WTC11 (cell line): ENCODE measurements at places on chromosomes 12 and 14. TPM values are rescaled to one million over a fixed set of nuclear protein-coding genes. Genes with fewer than 3 reads are reported as not detected.

GRCh38 chr14:78242086-78242485 lies 71.9 kb downstream of the NRXN3 start:
- no peak overlapping the region for H3K27ac ChIP-seq
- no peak for DNase-seq
- no peaks in the 10 kb centered on the region for H3K27me3 ChIP-seq
- H3K4me3 ChIP-seq = no peak overlapping the region

GRCh38 chr12:119649202-119649808 lies 18.6 kb upstream of the PRKAB1 start:
- peaks cover 4% of the 10 kb centered on the region; the same call in 1 of the 2 replicates for H3K27me3 ChIP-seq
- no peak overlapping the region for H3K27ac ChIP-seq
- H3K4me1 ChIP-seq = no peaks in the 10 kb centered on the region
- DNase-seq = no peak
- H3K4me3 ChIP-seq = no peak overlapping the region

DNA sequence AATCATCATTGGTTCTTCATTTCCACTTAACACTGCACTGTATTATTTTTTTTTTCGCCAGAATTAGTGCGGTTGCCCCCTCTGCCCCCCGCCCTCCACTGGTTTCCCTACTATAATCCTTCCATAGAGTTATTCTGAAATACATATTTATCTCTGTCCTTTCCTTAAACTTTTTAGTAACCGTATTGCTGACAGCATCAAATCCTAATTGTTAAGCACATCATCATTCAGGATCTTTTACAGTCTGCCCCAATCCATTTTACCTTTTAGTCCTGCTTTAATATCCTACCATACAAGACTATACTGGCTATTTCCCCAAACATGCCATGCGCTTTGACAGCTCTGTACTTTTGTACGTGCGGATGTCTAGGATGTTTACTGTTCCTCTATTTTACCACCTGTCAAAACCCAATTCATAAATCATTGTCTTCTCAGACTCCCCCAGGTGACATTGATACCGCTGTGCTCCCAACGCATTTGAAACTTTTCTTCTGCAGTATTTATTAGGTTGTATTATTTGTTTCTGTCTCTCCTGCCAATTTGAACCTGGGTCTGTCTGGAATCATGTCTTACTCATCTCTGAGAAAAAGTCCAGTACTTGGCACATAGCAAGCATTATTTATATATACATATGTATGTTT lies 1.0 kb downstream of the FGFR1OP2 start:
- no peaks in the 10 kb centered on the region for H3K27me3 ChIP-seq
- H3K4me3 ChIP-seq = peak overlapping the region; percentile 98
- DNase-seq = no peak
- H3K27ac ChIP-seq = peak overlapping the region; percentile 98

PRH1 gene
- total RNA-seq = 6.7 to 15.1 TPM (median 8.1 TPM) in 3 replicates

TAS2R20 gene
- 0.73 to 0.81 TPM (median 0.73 TPM) in 3 replicates for total RNA-seq

DNA sequence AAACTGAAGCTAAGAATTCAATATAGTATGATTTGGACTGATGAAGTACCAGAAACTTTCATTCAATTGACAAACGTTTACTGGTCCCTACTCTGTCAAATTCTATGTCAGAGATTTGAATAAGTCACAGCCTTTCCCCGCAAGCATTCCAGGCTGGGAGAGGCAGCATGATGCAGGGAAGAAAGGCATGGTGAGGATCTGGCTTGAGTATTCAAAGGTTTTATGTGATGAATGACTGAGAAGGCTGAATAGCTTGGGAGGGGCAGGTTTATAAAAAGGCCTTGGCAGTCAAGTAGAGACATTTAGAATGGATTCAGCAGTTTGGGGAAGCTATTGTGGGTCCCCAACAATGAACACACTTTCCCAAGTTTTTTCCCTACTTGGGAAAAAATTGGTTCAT lies 431.8 kb downstream of the DPF3 start:
- H3K4me3 ChIP-seq = no peak overlapping the region
- H3K27me3 ChIP-seq = no peaks in the 10 kb centered on the region; the same call in 1 of the 2 replicates
- peaks cover 15% of the 10 kb centered on the region for H3K36me3 ChIP-seq
- DNase-seq = no peak

TEX52 gene
- not detected in 3 replicates for total RNA-seq

- DNase-seq = no peak
- no peak overlapping the region for H3K27ac ChIP-seq
- no peaks in the 10 kb centered on the region for H3K4me1 ChIP-seq
- H3K36me3 ChIP-seq = peaks cover 44% of the 10 kb centered on the region
- H3K4me3 ChIP-seq = no peak overlapping the region
Observed at GRCh38 chr12:68727776-68728175, 18.2 kb upstream of the SLC35E3 start.

LIN7A gene
- 8.3 to 8.6 TPM (median 8.5 TPM) in 3 replicates for total RNA-seq

DNA sequence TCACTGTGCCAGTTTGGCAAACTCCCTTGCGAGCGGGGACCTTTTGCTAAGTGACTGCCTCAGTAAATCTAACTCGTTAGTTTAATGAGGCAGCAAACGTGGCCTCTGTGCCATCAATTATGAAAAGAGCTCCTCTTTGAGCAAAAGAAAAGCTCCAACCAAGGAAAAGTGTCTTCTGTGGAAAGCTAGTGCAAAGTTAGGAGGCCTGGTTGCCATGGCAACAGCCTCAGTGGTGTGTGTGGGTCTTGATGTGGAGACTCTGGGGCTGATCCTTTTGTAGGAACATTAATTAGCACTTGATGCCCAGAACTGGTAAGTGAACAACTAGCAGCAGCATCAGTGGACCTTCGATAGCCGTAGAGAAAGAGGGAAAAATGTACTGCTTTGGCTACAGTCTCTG lies 145.7 kb downstream of the CHST11 start:
- H3K27me3 ChIP-seq = no peaks in the 10 kb centered on the region
- peaks cover 45% of the 10 kb centered on the region for H3K4me1 ChIP-seq
- no peaks in the 10 kb centered on the region for H3K36me3 ChIP-seq
- H3K4me3 ChIP-seq = no peak overlapping the region

- H3K27ac ChIP-seq = no peak overlapping the region
- H3K27me3 ChIP-seq = no peaks in the 10 kb centered on the region
- DNase-seq = no peak
Observed at GRCh38 chr14:55546212-55546874, 33.7 kb upstream of the KTN1 start.

GRCh38 chr14:54329082-54329695 lies 67.6 kb upstream of the CDKN3 start:
- no peak overlapping the region for H3K4me3 ChIP-seq
- no peaks in the 10 kb centered on the region for H3K27me3 ChIP-seq
- H3K36me3 ChIP-seq = no peaks in the 10 kb centered on the region
- peaks cover 3% of the 10 kb centered on the region for H3K4me1 ChIP-seq

ZDHHC22 gene
- total RNA-seq = 38.6 to 47.7 TPM (median 39.3 TPM) in 3 replicates

GRCh38 chr14:30620178-30620577 lies 1.9 kb upstream of the SCFD1 start:
- H3K27me3 ChIP-seq = no peaks in the 10 kb centered on the region
- H3K36me3 ChIP-seq = peaks cover 19% of the 10 kb centered on the region
- no peak for DNase-seq
- H3K4me3 ChIP-seq = no peak overlapping the region

DNA sequence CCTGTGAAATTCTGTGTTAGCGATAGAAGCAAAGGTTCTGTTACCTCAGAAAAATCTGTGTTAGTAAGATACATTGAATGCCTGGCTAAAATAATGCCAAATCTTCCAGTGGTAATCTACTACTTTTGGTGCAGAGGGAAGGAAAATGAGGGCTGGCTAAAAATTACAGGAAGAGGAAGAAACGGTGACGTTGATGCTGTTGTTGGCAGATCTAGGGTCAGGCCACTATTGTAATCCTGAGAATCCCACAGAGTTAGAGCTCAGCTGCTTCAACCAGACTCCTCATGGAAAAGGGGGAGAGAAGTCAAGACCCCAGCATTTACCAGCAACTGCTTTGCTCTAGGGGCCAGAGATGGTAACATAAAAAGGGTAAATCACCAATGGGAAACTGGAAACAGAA lies 145.1 kb downstream of the PPM1H start:
- no peaks in the 10 kb centered on the region for H3K27me3 ChIP-seq
- 0 out of 2 replicates have a peak overlapping the region, but pooled peaks have one; percentile 13 for H3K27ac ChIP-seq
- H3K4me3 ChIP-seq = no peak overlapping the region
- no peak for DNase-seq
- H3K4me1 ChIP-seq = peaks cover 51% of the 10 kb centered on the region
- H3K36me3 ChIP-seq = peaks cover 9% of the 10 kb centered on the region; the same call in 1 of the 2 replicates

DNA sequence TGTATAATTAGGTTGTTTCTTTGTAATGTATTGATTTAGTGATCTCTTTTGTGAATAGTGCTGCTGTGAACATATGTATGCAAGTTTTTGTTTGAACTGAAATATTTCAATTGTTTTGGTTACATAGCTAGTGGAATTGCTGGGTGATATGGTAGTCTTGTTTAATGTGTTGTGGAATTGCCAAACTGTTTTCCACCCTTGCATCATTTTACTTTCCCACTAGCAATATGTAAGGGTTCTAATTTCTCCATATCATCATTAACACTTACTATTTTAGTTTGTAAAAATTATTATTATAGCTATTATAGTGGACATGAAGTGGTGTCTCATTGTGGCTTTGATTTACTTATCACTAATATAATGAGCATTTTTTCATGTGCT lies 5.9 kb downstream of the G2E3 start:
- H3K27ac ChIP-seq = no peak overlapping the region
- no peaks in the 10 kb centered on the region for H3K27me3 ChIP-seq
- no peak for DNase-seq
- peaks cover 27% of the 10 kb centered on the region for H3K36me3 ChIP-seq
- peaks cover 65% of the 10 kb centered on the region for H3K4me1 ChIP-seq

DNA sequence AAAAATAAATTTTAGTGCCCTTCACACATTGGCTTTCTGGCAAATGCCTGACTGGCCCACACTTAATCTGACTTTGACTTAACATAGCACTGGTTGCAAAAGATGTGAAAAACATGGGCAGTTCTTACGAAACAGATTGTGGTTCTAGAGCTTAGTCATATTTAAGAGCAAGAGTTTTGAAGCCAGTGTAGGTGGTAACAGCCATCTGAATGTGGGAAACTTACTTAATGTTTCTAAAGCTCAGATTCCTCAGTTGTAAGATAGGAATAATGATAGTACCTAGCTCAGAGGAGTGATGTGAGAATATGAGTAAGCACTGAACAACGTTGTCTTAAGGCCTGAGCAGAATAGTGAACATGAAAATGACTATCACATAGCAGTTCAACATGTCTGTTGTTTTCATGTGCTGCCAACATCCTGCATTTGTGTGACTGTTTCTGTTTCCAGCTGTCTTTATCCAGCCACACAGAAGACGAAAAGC lies 262.7 kb downstream of the SYT1 start:
- no peak overlapping the region for H3K4me3 ChIP-seq
- no peak overlapping the region for H3K27ac ChIP-seq

DNA sequence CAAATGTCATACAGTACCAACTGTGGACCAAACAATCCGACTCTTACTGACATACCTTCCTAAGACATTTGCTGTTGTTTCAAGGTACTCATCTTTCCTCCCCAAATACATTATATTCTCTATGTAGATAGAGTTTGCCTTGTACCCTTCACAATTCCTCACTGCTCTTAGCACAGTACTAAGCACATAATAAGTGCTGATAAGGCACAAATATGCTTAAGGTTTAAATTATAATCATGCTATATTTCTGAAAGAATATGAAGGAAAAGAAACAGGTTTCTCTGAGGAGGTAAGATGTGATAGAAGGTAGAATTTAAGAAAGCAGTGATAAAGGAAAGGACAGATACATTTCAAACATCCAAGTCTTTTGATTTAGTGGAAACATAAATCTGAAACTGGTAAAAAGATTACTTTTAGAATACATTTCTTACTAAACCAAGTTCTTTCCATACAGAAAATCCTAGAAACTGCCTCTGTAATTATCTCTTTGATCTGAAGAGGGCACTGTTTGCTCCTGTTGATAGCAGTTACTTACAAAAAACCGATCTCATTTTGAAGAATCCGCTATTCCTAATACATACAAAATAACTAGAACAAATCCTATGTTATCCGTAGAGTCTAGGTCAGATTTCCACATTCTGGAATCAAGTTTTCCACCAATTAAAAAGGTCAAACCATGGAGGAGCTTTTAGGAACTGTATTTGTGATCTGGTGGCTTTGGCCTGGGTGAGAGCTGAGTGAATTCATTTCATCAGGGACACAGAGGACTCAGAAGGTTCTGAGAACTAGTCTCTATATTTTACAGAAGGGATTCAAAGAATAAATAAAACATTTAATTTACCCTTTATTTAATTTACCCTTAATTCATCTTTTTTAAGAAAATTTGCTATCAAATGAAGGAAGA lies 311.9 kb downstream of the DAD1 start:
- H3K4me3 ChIP-seq = no peak overlapping the region
- no peak overlapping the region for H3K27ac ChIP-seq
- peaks cover 8% of the 10 kb centered on the region for H3K4me1 ChIP-seq
- no peaks in the 10 kb centered on the region for H3K36me3 ChIP-seq
- no peaks in the 10 kb centered on the region; the same call in 1 of the 2 replicates for H3K27me3 ChIP-seq

GRCh38 chr14:62189698-62190097 lies 427.5 kb downstream of the SNAPC1 start:
- no peak overlapping the region for H3K4me3 ChIP-seq
- DNase-seq = no peak
- H3K27me3 ChIP-seq = no peaks in the 10 kb centered on the region
- H3K27ac ChIP-seq = no peak overlapping the region
- H3K36me3 ChIP-seq = no peaks in the 10 kb centered on the region

- H3K36me3 ChIP-seq = peaks cover 6% of the 10 kb centered on the region; the same call in 1 of the 2 replicates
- no peaks in the 10 kb centered on the region for H3K27me3 ChIP-seq
- H3K4me1 ChIP-seq = peaks cover 13% of the 10 kb centered on the region
- no peak overlapping the region for H3K4me3 ChIP-seq
Observed at GRCh38 chr14:42222924-42223471, 616.3 kb downstream of the LRFN5 start.

DNA sequence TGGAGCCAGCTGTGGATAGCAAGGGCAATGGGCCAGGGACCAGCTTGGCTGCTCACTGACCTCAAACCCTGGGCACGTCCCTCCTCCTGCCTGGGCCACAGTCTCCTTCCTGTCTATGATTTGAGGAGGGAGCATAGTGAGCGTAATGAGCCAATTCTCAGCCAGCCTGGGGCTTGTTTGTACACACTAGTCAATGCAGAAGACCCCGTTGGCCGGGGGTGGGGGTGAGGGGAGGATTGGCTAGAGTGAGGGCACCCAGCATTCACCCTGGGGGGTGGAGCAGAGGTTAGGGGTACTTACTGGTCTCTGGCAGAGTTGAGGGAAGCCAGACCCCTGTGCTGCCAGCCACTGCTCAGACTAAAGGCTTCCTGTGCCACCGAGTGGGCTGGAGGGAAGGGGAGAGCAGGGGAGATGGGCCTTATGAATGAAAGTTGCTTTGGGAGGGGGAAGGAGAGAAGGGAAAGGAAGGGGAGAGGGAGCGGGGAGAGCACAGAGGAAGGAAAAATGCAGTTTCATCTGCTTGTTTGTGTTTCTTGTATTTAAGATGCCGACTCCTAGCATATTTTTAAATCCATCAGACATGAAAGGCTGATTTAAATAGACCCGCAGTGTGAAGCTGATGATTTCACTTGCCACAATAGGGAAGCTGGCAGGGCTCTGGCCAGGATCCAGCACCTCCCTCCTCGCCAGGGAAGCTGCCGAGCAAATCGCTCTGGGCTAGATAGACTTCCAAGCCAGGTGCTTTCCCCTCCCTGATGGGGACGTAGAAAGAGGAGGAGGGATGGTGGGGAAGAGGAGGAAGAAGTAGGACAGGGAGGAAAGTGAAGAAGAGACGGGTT lies 114.0 kb downstream of the PRMT8 start:
- H3K4me1 ChIP-seq = peaks cover 72% of the 10 kb centered on the region
- no peaks in the 10 kb centered on the region for H3K36me3 ChIP-seq
- H3K4me3 ChIP-seq = peak overlapping the region; percentile 57

IL22 gene
- total RNA-seq = not detected in 3 replicates
